ENCODE measurements at places on chromosomes 5 and 9. TPM values are rescaled to one million over a fixed set of nuclear protein-coding genes. Genes with fewer than 3 reads are reported as not detected.

GRCh38 chr5:65482296-65482735 lies 596 bp upstream of the ADAMTS6 start:
- DNase-seq, result no peak

ICE1 gene
- total RNA-seq, result 19.1 TPM

CBY3 gene
- total RNA-seq, result not detected

PROB1 gene
- total RNA-seq, result 2.7 TPM

GRCh38 chr5:171609806-171610452 lies 175.7 kb upstream of the SMIM23 start:
- no peak for DNase-seq

FGFR4 gene
- 54.6 TPM for total RNA-seq

PKD2L2 gene
- not detected for total RNA-seq

GRCh38 chr5:4571248-4571948 lies 568.7 kb upstream of the ADAMTS16 start:
- DNase-seq, result no peak

DNA sequence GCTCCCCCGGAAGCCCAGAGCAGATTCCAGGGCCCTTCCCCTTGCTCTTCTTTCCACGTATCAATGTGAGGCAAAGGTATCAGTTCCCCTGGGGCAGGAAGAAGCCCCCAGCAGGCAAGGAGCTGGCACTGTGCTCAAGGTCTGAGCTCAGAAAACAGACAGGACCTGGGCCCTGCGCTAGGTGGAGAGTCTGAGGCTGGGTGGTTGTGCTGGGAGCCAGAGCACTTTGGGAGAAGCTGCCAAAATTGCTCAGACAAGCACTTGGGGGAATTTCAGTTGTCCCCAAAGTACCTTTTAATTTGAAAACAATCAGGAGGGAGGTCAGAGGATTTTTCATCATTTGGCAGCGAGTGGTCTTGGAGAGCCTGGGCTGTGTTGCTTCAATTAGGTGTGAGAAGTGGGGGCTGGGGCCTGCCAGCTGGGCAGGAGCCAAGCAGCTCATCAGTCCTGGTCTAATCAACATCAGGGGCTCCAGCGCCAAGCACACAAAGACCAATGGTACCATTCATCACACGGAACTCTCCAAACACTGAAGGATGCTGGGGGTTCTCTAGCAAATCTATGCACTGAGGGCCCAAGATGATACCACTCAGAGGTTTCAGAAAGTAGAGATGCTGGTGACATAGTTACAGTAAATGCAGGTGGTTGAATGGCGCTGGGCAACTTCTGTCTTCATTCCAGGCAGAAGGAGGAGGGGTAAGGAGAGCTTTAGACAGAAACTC lies 176.5 kb downstream of the SNX18 start:
- DNase-seq, result no peak

DNA sequence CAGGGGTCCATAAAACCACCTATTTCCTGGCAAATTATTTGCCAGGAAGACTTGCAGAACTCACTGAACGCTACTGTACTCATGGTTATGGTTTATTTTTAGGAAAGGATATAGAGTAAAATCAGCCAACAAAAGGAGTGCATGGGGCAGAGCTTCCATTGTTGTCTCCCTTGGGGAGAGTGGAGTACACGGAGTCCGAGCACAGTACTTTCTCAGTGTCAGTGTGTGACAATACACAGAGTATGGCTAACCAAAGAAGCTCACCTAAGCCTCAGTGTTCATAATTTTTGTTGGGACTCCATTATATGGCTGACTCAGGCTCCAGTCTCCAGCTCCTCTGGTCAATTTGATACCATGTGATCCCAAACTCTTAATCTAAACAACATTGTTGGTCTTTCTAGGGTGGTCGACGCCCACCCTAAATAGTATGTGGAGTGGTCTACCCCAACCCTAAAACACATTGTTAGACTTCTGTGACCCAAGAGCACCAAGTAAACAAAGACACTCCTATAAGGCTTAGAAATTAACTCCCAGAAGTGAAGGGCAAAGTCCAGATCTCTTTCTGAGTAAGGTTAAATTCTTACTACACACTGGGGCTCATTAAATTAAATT lies 74.9 kb downstream of the SLC44A1 start:
- DNase-seq, result no peak

Measured in epithelial cell of proximal tubule (primary cell).